Ammon's horn (tissue), 1 donor: ENCODE measurements at places on chromosomes 6 and 20.

DNA sequence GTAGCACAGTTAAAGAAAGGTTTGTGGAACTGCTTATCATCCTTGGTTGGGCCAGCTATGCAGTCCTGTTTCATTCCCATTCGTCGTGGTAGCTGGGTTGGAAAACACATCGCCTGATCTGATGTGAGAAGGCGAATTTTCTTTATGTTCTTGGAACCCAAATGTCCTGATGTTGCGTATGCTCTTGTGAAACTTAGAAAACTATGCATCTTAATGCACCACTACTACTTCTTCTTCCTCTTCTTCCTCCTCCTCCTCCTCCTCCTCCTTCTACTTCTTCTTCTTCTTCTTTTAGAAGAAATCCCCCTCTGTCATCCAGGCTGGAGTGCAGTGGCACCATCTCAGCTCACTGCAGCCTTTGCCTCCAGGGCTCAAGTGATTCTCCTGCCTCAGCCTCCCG is 381.6 kb downstream of the UTRN start:
- no peak for DNase-seq

DNA sequence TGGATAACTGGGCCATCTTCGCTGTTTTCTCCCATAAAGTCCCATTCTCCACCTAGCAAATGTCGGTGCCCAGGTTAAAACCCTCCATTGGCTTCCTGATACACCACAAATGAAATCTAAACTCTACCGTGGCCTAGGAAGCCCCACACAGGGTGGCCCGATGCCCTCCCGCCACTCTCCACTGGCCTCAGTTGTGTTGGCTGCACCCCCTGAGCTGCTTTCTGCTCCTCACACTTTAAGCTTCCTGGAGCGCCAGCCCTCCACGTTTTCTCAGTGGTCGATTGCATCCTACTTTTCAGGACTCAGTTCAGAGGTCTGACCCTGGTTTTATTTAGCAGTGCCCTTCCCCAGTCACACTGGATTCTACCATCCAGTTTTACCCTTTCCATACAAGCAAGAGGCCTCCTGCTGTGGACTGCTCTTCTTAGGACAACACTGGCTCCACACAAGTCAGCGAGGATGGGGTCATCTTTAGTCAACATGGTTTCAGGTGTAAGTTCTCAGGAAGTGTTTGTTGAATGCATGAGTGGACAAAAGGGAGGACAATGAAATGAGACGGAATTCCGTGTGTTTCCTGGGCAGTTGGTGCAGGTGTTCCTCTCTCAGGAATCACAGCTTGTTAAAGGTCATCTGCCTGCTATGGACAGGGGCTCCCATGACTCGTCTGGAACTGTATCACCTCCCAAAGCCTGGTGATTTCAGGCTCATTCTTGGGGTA is 124.1 kb downstream of the SULF2 start:
- DNase-seq = no peak

DNA sequence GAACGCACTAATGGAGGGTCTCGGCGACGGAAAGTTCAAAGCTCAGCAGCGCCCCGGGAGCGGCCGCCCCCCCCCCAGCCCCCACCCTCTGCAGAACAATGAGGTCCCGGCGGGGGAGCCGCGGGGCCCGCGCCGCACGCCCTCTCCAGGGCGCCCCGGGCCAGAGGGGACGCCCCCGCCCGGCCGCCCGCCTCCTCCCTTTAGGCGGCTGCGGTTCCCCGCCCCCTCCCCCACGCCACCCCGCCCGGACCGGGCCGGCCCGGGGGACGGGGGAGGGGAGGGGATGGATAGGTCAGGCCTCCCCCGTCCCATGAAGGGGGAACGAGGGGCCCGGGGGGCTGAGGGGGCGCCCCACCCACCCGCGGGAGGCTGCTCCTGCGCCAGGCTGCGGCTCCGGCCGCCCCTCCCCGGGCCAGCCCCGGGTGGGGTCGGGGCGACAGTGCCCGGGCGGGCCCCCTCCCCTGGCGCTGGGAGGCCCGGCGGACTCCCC is 1.5 kb downstream of the NOL4L start:
- DNase-seq = no peak

DNA sequence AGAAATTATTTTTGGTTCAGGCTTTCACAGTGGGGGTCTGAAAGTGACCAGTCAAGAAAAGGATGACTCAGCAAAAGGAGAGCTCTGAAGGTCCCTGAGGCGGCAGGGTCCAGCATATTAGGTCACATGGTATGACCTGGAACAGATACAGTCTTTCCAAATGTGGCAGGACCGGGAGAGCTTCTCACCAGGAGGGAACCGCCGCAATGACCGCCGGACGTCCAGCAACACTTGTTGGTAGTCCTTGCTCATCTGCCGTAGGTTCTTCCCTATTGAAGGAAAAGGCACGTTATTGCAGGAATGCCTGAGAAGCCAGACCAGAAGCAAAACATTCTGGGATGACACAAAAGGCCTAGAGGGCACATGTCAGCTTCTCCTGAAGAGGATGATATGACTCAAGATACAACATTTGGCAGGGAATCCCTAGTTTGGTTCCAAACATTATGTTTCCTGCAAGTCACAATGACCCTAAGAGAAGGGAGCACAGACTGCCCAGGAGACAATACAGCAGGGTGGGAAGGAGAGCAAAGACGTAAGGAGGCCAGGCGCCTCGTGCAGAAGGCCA is 17.4 kb downstream of the TBC1D20 start:
- DNase-seq = no peak

- no peak for DNase-seq
Observed at GRCh38 chr20:32391003-32391402, 32.9 kb downstream of the ASXL1 start.

DNA sequence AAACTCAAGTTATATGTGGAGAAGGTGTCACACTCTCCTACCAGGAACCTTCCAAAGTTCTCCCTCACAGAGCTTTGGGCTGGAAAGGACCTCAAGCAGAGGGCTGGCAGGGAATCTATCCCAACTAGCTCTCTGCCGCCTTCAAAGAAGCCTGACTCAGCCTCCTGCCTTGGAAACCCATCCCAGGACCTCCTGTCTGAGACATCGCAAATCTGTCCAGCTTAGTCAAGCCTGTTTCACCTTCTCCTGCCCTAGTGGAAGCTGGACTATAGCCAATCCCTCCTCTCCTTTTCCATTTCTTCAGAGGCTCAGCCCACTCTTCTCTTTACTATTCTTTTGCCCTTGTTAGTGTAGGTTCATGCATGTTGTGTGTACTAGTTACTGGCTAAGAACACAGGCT is 48.2 kb upstream of the FOXP4 start:
- no peak for DNase-seq

GRCh38 chr20:62344782-62345181 is 22.3 kb downstream of the LAMA5 start:
- DNase-seq = no peak

- DNase-seq = no peak
Observed at GRCh38 chr6:9647599-9647998, 767.3 kb downstream of the TFAP2A start.

GRCh38 chr6:16729183-16729691 is 32.0 kb downstream of the ATXN1 start:
- no peak for DNase-seq

DNA sequence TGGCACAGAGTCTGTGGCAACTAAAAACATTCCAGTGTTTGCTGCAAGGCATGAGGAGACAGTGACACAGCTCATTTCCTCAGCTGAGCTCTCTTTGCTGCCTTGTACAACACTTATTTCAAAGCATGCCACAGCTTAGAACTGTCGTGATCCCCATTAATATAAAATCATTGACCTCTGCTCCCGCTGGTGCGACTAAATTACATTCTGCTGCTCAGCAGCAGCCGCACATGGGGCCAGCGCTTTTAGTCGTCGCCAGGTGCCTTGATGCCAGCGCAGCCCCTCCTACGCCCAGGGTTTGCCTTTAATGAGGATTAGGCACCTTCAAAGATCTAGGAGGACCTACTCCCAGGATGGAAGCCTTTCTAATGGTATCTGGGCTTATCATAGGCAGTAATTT is 717.9 kb upstream of the POU3F2 start:
- no peak for DNase-seq

GRCh38 chr20:30513050-30513628 is 744.3 kb upstream of the DEFB115 start:
- no peak for DNase-seq

- DNase-seq = no peak
Observed at GRCh38 chr6:97460394-97461080, 177.5 kb upstream of the MMS22L start.

DNA sequence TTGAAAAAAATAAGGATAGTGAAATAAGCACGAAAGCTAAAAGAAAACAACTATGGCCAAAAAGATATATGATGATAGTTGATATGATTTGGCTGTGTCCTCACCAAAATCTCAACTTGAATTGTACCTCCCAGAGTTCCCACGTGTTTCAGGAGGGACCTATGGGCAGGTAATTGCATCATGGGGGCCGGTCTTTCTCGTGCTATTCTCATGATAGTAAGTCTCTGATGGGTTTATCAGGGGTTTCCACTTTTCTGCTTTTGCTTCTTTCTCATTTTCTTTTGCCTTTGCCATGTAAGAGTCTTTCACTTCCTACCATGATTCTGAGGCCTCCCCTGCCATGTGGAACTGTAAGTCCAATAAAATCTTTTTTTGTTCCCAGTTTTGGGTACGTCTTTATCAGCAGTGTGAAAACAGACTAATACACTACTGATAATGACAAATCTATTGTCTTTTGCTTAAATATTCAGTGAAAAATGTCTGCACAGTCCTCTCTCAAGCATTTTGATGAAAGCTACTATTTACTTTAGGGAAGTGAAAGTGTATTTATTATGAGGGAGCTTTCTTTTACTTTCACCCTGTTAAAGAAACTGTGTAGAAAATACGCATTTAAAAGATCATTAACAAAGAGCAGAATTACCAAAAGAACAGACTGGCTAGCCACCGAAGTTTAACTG is 389.1 kb downstream of the HTR1B start:
- no peak for DNase-seq

GRCh38 chr6:56515081-56515905 is 127.4 kb downstream of the DST start:
- no peak for DNase-seq

DNA sequence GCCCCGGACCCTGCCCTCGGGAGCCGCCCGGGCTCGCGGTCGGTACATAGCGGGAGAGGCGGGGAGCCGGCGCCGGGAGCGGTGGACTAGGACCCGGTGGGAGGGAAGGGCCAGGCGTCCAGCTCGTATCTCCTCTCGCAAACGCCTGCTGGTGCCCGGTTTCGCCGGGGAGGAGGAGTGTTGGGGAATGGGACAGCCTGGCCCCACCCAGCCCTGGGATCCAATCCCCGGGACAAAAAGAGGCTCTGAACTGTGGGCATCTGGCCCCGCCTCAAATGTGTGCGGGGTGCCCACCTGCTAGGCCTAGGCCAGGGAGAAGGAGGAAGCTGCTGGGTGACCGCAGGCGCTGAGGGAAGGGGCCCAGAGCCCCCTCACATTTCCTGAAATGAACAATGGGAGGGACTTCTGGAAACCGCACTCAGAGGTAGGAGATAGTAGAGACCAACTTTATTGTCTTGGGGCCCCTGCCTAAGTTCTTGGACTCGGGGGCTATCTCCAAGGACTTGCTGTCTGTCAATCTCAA is at the start of gene KCNK17:
Gene KCNK17 (minus strand): TSS at position 147 of the 523 bp plus-strand sequence. CDS start 99 bp downstream, at position 48.
- no peak for DNase-seq

DNA sequence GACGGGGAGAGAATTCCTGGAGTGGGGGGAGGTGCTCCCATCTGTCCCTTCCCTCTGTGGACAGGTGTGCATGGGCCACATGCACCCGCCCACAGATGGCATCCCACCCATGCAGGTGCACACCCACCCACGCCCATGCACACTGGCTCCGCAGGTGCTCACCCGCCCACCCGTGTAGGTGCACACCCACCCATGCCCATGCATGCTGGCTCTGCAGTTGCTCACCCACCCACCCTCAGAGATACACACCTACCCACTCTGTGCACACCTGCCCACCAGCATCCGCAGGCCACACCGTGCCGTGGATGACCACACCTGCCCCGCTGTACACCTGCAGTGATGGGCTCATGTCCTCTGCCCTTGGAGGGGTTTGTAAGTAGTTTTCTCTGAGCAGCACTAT is 132.0 kb downstream of the PHACTR3 start:
- DNase-seq = no peak

GRCh38 chr6:156731396-156731795 is 45.8 kb upstream of the ARID1B start:
- DNase-seq = peak; percentile 20

GRCh38 chr20:2254333-2254732 is 41.5 kb upstream of the TGM3 start:
- DNase-seq = no peak

DNA sequence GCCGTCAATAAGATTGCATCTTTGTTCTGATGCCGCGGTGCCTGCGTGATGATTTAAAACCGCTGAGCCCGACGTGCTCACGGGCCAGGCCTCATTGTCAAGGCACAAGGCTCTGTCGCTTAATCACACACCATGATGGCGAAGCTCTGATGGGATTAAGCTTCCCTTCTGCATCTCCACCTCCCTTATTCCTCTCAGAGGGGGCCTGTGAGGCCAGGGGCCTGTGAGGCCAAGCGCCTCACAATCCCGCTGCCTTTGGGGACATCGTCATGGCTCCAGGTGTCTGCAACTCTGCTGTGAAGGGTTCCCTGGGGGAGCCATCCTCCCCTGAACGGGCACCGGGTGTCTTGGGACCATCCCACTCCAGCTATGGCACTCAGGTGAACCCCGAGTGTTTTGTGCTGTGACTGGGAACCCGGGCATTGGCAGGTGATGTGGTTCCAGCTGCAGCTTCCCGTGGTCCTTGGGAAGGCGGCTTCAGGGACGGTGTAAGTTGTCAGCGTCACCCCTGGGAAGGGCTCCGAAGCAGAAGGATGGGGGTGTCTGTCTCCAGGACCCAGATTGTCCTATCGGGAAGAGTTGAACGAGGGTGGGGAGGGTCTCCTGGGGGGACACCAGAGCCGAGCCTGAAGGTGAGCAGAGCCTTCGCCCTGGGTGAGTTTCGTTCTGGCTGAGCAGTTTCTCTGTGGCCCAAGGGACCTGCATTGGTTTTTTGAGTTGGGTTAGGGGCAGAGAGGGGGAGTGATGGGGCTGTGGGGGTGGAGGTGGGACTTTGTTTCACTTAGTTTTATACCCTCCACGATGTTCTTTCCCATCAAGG is 18.0 kb upstream of the BHLHE23 start:
- DNase-seq = no peak

DNA sequence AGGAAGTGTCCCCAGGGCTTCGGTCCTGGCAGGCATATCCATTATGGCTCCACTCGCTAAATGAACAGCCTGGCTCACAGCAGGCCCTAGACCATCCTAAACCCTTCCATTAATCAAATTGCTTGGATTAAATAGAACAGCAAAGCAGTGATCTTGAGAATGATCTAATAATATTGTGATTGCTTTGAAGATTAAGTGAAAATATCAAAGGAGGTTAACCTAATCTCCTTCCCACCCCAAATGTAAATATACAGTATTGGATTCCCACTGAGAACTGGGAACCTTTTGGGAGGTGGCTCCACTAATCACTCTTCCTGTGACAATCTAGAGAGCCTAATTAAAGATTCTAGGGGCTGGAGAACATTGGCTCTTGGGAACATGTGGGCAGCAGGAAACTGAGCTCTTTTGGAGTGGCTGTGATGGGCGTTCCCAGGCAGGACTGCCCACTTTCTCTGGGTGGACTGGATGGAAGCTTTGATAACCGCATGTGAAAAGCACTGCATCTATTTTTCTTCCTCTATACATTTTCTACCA is 68.3 kb upstream of the FRMD1 start:
- no peak for DNase-seq
